ENCODE measurements at places on chromosomes 6 and 20.

GRCh38 chr20:46302106-46302505 is 6.2 kb downstream of the CDH22 start:
- no peak for DNase-seq

GRCh38 chr6:74549746-74550145 is 656.1 kb downstream of the COL12A1 start:
- DNase-seq = no peak

DNA sequence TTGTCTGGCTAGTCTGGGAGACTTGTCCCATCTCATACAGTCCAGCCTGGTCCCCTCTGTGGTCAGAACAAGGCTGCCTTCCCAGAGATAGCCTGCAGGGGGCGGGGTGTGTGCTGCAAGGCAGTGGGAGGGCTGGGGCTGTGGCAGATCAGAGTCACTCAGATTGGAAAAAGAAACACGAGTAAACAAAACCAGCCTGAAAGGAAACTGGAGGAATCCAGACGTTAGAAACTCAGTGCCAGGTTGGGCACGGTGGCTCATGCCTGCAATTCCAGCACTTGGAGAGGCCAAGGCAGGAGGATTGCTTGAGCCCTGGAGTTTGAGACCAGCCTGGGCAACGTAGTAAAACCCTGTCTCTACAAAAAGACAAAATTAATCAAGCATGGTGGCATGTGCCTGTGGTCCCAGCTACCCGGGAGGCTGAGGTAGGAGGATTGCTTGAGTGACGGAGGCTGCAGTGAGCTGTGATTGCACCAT is 20.2 kb downstream of the LEMD2 start:
- DNase-seq = peak; percentile 88

DNA sequence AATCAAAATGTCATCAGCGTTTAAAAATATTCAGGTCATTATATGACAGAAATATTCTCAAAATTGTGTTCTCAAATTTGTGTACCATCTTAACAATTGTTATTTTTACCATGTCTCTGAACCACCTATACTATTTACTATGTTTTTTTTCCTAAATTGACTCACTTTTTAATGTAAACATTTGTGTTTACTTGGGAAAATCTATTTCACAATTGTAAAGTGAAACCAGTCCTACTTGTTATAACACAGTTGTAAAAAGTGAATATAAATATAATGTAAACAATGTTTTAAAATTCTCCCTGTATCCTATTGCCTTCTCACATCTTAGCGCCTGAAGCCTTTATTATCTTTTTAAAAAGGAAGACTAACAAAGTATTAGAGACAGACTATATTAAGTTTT is 83.5 kb downstream of the ADGRG6 start:
- no peak for DNase-seq

DNA sequence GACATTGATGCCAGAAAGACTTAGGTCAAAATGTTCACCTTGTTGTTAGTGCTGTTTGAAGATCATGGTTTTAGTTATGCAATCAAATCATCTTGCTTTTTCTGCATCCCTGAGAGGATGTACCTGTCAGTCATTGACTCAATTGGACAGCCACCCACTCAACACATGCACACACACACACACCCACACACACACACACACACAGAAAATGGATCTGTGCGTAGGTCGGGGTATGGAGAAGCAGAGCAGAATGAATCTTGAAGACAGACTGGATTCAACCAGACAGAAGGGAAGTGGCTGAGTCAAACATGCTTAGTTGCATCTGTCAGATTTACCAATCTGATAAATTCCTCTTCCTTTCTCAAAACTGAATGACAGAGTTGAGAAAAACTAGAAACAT is 19.1 kb upstream of the ZSCAN23 start:
- DNase-seq = no peak

GRCh38 chr20:19308146-19308545 is 95.7 kb downstream of the SLC24A3 start:
- no peak for DNase-seq

DNA sequence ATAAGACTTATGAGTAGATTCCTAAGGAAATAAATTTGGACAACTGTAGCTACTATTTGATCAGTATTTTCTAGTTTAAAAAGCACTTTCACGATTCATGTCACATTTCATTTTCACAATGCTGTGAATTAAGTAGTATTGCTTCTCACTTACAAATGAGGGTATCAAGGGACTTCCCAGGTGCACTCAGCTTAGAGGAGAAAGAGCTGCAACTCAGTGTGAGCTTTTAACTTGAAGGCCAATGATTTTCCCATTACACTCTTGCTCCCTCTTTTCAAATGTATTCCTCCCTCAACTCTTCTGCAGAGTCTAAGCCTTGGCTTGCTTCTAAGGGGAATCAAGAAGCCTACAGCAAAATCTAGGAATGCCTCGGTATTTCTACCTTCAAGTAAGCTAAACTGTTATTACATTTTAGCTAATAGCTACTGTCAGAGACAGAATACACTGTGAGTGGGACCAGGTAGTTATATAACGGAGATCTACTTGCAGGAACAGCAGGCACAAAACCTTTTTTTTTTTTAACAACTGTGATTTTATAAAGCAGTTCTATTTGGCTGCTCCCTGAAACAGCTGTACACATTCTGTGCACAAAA is 339.0 kb downstream of the SYNE1 start:
- DNase-seq = no peak

DNA sequence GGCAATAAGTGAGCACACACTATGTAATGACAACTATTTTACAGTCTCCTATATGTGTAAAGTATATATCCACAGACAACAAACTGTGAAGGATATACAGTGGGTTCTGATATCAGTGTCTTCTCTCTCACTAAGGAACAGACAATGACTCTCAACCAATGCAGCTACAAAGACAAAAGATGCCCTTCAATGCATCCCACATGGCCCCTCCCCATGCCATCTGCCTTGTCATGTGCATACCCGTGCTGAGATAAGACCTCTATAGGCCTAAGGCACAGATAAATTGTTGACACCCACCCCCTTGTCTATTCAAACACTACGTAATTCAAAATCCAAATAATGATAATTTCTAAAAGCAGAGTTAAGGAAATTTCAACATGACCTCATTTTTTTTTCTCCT is 1123.5 kb upstream of the MAP3K7 start:
- no peak for DNase-seq

- no peak for DNase-seq
These were observed 2.8 kb downstream of the RPS6KA2 start for GRCh38 chr6:166624275-166624674.

- no peak for DNase-seq
These were observed 10.0 kb upstream of the CD93 start for GRCh38 chr20:23096097-23096496.

DNA sequence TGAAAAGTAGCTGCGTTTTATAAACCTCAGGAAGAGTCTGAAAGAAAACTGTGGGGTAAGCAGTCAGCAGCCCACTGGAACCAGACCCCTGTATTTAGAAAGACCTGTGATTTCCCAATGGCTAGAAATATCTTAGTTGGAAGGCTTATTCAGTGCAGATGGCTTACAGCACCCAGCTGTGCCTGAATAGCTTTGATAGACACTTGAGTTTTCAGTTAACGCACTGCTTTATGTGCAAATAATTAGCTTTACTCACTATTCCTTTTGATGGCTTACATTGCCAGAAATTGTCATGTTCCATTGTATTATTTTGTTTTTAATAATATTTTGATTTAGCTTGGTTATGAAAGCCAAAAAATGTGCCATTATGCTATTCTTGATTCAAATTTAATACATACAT is 465.3 kb upstream of the SYNCRIP start:
- DNase-seq = no peak

DNA sequence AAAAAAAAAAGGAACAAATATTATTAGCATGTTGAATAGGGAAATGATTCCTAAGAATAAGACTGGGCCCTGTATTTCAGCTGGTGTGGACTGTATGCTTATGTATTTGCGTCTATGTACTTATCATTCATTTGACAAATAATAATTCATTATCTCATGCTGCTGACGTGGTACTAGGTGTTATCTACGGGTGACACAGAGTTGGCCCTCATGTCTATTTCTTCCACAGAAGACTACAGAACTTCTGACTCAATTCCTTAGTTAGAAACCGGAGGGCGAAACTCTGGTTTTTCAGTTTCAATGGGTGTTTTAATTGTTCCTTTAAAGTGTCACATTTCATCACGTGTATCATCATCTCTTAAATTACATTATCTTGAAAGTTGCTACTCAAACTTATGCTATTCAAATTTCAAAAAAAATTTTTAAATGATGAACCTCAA is 305.9 kb downstream of the CLIC5 start:
- DNase-seq = no peak

DNA sequence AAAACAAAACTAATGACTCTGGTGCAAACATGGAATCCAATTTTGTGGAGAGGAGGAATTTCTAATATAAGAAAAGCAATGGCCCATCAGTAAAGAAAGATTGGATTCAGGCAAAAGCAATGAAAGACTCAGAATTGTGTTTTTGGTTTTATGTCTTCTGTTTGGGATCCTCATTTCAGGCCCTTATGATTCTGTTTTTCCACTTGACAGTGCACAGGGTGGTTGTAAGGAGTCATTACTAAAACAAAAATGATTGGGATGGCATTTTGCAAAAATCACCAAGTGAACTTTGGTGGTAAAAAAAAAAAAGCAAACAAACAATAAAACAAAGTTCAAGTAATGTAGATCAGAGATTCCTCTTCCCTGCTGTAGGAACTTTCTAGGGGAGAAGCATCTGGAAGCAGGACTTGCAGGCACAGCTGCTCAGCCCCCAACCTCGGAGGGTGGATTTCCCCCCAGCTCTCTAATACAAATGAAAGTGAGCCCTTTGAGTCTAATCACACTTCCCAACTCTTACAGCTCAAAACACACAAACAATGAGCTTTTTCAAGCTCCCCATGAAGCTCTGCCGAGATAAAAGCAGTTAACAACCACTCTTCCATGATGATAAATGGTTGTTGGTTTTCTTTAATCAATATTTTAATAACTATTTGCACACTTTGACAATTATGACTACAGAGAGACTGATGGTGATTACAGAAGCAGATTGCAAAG is 177.7 kb downstream of the ZDHHC14 start:
- no peak for DNase-seq

GRCh38 chr6:23690453-23691049 is 435.5 kb upstream of the NRSN1 start:
- DNase-seq = no peak

- no peak for DNase-seq
These were observed 19.6 kb upstream of the FERMT1 start for GRCh38 chr20:6142348-6142993.

GRCh38 chr6:44004625-44005506 is 122.4 kb downstream of the MRPL14 start:
- peak; percentile 51 for DNase-seq

- no peak for DNase-seq
These were observed 18.4 kb upstream of the CCDC167 start for GRCh38 chr6:37518116-37518515.

GRCh38 chr6:113202852-113203714 is 654.1 kb upstream of the MARCKS start:
- DNase-seq = no peak

DNA sequence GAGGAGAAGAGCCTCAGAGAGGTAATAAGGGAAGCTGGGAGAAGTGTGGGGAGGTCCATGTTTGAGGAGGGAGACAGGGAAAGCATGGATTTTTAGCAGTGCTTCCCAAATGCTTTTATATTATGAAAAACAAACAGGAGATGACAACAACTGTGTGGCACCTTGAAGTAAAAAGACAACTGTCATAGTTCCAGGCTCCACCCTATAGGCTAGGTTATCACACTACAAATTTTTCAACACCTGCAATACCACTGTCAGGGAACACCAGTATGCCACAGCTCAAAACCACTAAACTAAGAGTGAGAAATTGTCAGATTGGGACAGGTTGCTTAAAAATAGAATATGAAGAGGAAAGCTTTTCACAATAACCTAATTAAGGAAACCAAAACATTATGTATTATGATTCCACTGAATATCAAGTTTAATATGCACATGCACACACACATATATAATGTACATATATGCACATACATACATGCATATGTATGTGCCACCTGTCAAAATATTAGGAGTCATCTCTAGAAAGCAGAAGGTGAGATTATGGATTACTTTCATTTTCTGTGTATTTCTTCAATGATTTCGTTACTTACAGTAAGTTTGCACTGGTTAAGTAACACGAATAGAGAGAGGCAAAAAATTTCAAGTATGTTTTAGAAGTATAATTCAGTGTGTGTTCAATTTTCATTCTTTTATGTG is 261.2 kb downstream of the PTPRK start:
- no peak for DNase-seq

DNA sequence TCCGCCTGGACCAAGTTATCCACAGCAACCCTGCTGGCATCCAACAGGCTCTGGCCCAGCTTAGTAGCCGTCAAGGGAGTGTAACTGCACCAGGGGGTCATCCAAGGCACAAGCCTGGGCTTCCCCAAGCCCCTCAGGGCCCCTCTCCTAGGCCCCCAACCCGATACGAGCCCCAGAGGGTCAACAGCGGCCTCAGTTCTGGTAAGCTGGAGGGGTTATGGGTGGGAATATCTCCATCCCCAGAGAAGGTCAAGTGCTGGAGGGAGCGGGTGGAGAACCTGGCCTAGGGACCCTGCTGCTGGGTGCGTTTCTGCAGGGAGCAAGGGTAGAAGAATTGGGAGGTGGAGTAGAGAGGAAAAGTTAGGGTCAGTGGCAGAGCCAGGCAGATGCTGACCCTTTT is 12.9 kb downstream of the PRRC2A start:
- DNase-seq = no peak

DNA sequence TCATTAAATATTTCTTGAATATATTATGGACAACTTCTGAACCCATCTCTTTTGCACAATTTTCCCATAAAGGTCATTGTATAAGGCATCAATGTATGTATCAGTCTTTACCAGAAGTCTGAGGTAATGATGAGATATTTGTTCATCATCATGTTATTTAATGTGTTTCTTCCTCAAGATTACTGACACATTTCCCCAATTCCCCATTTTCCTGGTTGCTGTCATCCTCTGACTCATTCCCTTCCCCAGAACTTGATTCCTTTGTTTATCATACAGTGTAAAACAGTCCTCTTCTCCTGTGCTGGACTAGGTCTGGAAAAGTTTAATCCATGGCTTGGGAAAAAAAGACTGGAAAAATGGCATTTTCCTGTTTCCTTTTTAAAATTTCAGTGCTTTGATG is 107.9 kb upstream of the FLRT3 start:
- no peak for DNase-seq

DNA sequence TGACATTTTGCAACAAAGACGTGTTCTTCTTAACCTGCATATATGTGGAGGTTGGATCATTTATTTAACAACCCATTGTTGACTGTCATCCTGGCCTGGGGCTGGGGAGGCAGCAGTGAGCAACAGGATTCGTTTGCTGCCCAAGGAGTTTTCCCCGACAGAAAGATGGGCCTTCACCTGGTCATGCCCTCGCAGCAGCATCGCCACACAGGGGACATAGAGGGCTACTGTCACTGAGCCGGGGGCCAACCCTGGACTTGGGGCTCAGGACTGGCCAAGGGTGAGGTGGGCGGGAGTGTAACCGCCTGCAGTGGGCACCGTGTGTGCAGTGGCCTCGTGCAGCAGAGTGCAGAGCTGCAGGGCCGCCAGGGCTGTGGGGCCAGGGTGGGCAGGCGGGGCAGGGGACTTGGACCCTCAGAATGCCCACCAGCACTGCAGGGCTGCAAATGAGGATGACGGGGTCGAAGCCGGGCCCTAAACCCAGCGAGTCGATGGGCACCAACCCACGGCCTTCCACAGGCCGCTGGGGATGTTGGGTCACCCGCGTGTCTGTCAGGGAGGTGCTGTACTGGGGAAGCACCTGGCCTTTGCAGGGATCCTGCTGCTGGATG is 11.8 kb downstream of the DUSP22 start:
- DNase-seq = no peak
